ENCODE measurements at places on chromosomes 11 and 22.

DNA sequence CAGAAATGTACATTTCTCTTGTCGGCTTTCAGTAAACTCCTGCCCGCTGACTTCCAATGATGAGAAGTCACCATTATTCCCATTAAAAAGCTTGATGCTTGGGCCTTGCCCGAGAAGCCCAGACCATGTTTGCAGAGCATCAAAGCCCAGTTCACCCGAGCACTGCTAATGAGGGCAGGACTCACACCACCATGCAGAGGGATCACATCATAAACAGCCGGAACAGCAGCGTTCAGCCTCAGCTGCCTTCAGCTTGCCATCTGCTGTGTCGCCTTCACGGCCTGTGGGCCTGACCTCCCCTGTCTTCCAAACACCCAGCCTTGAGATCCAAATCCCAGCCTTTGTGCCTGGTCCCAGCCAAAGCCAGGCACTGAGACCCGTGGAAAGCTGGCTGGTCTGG is 105.4 kb upstream of the CSNK2A3 start:
- no peaks in the 10 kb centered on the region for H3K27me3 ChIP-seq
- no peaks in the 10 kb centered on the region for H3K4me1 ChIP-seq
- no peak overlapping the region for H3K4me3 ChIP-seq
- no peaks in the 10 kb centered on the region for H3K36me3 ChIP-seq
- no peak overlapping the region for H3K27ac ChIP-seq

GRCh38 chr11:75541193-75542087 is 15.7 kb upstream of the GDPD5 start:
- no peaks in the 10 kb centered on the region for H3K27me3 ChIP-seq
- no peak overlapping the region for H3K4me3 ChIP-seq
- H3K4me1 ChIP-seq: peaks cover 23% of the 10 kb centered on the region
- no peak for DNase-seq

DNA sequence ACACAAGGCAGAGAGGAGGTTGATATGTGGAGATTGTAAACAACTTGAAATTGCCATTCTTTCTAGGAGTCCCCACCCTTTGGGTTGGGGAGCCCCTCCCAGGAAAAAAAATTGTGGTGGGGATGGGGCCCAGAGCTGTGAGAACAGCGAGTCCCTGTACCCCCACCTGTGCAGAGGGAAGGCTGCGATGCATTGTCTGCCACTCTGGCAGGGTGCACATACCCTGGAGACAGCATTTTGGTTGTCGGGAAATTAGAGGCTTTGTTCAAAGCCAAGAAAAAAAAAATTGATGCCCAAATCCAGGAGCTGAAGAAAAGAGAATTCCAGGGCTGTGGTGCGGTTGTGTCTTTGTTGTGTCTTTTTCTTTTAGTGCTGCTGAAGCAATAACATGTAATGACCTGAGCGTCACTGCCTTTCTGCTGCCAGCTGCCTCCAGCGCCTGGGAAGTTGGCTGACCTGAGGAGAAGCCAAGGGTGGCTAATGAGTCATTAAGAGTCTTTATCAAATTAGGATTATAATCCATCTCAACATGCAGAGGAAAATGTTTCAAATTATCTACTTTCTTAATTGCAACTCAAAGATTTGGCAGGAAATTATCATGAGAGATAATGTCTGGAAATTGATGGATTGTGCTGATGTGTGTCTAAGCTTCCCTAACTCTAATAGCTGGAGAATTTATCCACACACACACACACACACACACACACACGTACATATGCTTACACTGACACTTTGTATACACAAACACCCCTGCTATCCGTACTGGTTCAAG is 8.0 kb upstream of the PKNOX2 start:
- peaks cover 21% of the 10 kb centered on the region for H3K27me3 ChIP-seq
- H3K27ac ChIP-seq: no peak overlapping the region

GRCh38 chr11:117911694-117912093 is 17.5 kb downstream of the TMPRSS13 start:
- no peak for DNase-seq
- H3K27me3 ChIP-seq: no peaks in the 10 kb centered on the region
- H3K4me3 ChIP-seq: no peak overlapping the region

GRCh38 chr11:6319704-6320410 is 444 bp downstream of the CAVIN3 start:
- no peaks in the 10 kb centered on the region for H3K4me1 ChIP-seq
- H3K27ac ChIP-seq: no peak overlapping the region
- no peak for DNase-seq
- no peaks in the 10 kb centered on the region for H3K36me3 ChIP-seq

GRCh38 chr11:29629286-29629685 is 387.5 kb downstream of the KCNA4 start:
- H3K4me1 ChIP-seq: no peaks in the 10 kb centered on the region
- no peak overlapping the region for H3K4me3 ChIP-seq
- no peaks in the 10 kb centered on the region for H3K36me3 ChIP-seq
- DNase-seq: no peak
- no peak overlapping the region for H3K27ac ChIP-seq

DNA sequence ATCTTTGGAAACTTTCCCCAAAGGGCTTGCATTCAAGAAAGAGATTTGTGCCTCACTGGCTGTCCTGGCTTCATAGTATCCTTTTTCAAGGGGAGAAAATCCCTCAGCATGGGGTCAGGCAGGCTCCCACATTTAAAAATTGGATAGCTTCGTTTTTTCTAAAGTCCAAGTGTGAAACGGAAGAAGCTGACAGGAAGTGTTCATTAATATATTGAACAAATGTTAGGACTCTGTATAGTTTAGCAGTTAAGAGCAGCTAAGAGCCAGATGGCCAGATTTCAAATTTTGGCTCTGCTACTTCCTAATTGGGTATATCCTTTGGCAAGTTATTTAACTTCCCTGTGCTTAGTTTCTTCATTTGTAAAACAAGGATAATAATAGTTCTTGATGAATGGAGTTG is 354.9 kb upstream of the FAT3 start:
- H3K27me3 ChIP-seq: no peaks in the 10 kb centered on the region
- H3K4me1 ChIP-seq: no peaks in the 10 kb centered on the region
- DNase-seq: no peak

DNA sequence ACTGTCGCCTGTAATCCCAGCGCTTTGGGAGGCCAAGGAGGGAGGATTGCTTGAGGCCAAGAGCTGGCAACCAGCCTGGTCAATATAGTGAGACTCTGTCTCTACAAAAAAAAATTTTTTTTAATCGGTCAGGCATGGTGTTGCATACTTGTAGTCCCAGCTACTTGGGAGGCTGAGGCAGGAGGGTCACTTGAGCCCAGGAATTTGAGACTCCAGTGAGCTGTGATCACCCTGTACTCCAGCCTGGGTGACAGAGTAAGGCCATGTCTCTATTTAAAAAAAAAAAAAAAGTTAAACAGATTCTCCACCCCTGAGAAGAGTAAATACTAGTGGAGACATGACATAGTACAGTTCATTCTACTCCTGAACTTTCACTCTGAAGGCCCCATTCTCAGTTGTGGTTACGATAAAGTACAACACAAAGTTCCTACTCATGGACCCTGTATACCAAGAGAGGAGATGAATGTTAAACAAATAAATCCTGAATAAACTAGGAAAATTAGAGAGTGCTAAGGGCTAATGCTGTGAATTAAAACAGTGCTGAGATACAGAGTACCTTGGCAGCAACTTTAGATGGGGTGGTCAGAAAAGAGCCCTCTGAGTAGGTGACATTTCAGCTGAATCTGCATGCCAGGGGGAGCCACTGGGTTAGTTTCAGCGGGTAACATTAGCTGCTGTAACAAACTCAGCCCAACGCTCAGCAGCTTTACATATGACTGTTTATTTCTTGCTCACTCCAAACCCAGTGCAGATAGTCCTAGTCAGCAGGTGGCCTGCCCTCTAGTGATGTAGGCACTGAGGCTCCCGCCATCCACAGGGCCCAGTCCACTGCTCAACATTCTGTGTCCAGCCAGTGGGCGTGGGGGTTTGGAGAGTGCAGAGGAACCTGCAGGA is 75.1 kb downstream of the DBX1 start:
- H3K4me3 ChIP-seq: no peak overlapping the region
- H3K27ac ChIP-seq: no peak overlapping the region
- peaks cover 16% of the 10 kb centered on the region for H3K27me3 ChIP-seq

DNA sequence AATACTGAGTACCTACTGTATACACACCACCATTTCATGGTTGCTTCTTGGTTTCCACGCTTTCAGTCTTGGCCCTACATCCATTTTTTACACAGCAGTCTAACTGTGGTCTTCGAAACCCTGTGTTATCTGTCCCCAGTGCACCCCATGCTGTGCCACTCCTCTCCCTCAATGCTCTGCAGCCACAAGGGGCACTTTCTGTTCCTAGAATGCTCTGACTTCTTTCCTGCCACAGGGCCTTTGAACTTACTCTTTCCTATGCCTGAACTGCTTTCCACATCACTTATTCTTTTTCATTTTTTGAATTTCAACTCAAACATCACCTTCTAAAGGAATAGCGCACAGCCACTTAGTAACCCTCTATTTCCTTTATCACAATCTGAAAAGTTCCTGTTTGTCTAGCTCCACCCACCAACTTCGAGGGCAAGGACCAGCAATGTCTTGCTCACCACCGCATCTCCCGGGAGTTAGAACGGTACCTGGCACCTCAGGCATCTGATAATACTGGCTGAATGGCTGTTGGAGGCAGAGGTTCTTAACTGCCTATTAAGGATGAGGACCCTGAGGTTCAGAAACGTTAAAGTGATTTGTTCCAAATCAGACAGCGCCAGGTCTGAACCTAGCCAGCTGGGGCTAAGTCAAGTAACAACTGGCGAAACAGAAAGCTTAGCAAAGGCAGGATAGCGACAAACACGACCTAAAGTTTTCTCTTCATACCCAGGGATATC is 568 bp downstream of the ALG8 start:
- no peak for DNase-seq
- H3K4me3 ChIP-seq: peak overlapping the region; percentile 98
- H3K36me3 ChIP-seq: peaks cover 7% of the 10 kb centered on the region
- H3K27me3 ChIP-seq: peaks cover 3% of the 10 kb centered on the region
- H3K4me1 ChIP-seq: peaks cover 31% of the 10 kb centered on the region

- no peak overlapping the region for H3K4me3 ChIP-seq
- no peak for DNase-seq
- H3K4me1 ChIP-seq: no peaks in the 10 kb centered on the region
- no peaks in the 10 kb centered on the region for H3K36me3 ChIP-seq
Observed at GRCh38 chr22:30167296-30167695, 79.3 kb downstream of the LIF start.

GRCh38 chr11:72579816-72580641 is 94.2 kb downstream of the PDE2A start:
- DNase-seq: no peak
- peaks cover 13% of the 10 kb centered on the region for H3K4me1 ChIP-seq
- no peak overlapping the region for H3K4me3 ChIP-seq
- H3K36me3 ChIP-seq: no peaks in the 10 kb centered on the region

DNA sequence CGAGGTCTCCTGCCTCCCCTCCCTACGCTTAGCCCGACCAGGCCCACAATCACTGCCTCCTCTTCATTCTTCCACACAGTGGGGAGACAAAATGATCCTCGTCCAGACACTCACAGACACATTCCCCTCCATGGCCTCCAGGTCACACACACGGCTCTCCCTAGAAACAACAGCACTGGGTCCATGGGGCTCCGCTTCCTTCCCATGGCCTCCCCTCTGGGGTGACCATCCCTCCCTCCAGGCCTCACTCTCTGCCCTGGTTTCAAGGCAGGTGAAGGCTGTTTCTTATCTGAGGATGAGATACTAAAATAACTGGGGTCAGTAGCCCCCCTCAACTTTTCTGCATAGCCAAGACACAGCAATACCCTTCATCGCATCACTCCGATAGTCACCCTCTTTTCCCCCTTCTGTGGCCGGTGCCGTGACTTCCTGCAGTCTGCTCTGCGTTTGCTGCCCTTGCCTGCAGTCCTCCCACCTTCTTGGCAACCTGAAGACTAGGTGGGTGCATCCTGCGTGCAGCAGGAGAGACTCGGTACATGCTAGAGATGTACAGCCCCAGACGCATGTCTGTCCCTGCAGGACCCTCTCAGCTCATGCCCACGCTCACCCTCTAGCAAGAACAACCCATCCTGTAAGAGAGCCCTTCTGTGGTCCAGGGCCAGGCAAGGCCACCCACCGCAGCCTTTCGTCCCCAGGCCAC is 55.8 kb downstream of the CD6 start:
- peaks cover 25% of the 10 kb centered on the region for H3K4me1 ChIP-seq
- no peaks in the 10 kb centered on the region for H3K27me3 ChIP-seq
- no peaks in the 10 kb centered on the region for H3K36me3 ChIP-seq
- peak overlapping the region; percentile 42 for H3K27ac ChIP-seq

DNA sequence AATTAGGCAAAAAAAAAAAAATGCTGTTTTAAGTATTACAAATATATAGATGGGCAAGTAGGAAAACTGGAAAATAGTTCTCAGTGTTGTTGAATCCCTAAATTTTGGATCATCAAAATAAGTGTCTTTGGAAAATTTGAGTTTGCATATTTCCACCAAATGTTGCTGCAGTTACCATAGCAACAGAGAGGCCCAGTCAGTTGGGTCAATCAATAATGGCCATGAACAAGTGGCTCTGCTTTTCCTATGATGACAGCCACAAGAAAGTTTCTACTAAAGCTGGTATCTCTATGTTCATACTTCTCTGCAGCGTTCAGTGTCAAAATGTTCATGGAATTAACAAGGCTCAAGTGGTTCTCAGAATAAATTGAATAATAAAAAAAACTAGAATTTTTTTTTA is 79.1 kb downstream of the SERGEF start:
- no peak overlapping the region for H3K4me3 ChIP-seq
- no peaks in the 10 kb centered on the region for H3K27me3 ChIP-seq
- no peak overlapping the region for H3K27ac ChIP-seq
- peaks cover 14% of the 10 kb centered on the region for H3K4me1 ChIP-seq
- DNase-seq: no peak
- peaks cover 12% of the 10 kb centered on the region for H3K36me3 ChIP-seq

GRCh38 chr22:47204002-47204979 is 441.8 kb downstream of the TBC1D22A start:
- peaks cover 2% of the 10 kb centered on the region for H3K27me3 ChIP-seq
- DNase-seq: no peak
- H3K36me3 ChIP-seq: no peaks in the 10 kb centered on the region
- no peak overlapping the region for H3K27ac ChIP-seq

GRCh38 chr22:31102441-31103081 is 4.8 kb downstream of the SELENOM start:
- H3K4me1 ChIP-seq: peaks cover 13% of the 10 kb centered on the region
- H3K27ac ChIP-seq: no peak overlapping the region
- no peaks in the 10 kb centered on the region for H3K36me3 ChIP-seq
- no peak for DNase-seq
- H3K4me3 ChIP-seq: no peak overlapping the region
- peaks cover 2% of the 10 kb centered on the region for H3K27me3 ChIP-seq

DNA sequence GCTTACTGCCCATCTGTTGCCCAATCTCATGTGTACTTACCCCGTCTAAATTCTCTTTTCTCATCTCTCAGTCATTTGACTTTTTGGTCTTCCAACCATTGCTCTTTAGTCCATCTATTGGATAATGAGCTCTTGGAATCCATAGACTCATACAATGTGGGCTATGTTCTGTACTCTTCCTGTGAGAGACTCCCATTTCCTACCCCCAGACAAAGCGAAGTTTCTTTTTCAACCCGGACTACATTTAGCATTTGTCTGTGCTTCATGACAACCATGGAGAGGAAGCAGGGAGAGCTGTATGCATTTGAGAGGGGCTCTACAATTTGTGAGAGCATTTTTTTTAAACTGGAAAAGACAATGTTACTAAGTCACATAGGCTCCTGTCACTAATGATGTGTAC is 4.0 kb upstream of the ARHGAP42 start:
- peaks cover 58% of the 10 kb centered on the region for H3K4me1 ChIP-seq
- no peaks in the 10 kb centered on the region for H3K36me3 ChIP-seq
- DNase-seq: no peak
- no peak overlapping the region for H3K4me3 ChIP-seq
- peaks cover 1% of the 10 kb centered on the region for H3K27me3 ChIP-seq
